ENCODE measurements at places on chromosomes 3 and 15.
A peak's percentile ranks its signal among the peaks of the same experiment; 100 is the strongest.

- DNase-seq: no peak
These were observed 16.3 kb upstream of the LCTL start for GRCh38 chr15:66581972-66582537.

DNA sequence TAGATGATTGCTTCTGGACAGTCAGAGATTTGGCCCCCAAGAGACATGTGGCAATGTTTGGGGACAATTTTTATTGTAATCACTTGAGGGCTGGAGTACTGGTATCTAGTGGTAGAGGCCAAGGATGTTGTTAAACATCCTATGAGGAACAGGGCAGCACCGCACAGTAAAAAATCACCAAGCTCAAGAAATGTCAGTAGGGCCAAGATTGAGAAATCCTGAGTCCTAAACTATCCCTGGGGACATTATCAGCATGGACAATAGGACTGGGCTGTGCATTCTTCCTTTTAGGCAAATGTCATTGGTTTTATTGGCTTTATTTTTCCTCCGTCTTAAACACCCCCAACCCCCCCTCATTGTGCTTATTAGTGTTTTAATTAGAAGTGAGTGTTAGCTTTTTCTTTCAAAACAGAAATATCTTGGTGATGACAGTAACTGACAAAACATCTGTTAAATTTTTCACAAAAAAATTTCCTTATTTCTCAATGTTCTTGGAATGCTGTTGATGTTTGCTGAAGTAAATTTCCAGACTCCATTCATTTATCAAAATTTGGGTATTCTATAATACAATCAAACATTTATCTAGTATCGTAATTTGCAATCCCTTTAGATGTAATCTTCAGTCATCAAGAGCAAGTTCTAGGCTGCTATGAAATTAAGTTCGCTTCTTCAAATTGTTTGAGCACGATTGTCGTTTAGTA lies 944.4 kb downstream of the VGLL3 start:
- no peak for DNase-seq

DNA sequence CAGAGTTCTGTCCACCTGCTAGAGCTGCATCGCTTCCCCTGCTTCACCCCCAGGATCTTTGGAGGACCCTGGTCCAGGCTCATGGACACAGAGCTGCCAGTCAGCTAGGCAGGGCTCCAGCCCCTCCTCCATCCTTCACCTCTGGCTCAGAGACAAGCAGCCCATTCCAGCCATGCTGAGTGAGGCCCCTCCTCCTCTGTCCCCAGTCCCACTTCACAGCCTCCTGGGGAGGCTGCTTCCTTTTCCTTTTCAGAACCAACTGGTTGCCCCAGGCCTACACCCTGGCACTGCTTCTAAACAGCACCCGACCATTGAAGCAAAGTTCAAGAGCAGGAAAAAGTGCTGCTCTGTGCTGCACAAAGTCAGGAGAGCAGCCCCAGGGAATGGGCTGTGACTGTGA lies 22.2 kb downstream of the IQSEC1 start:
- no peak for DNase-seq

GRCh38 chr3:131386429-131387165 lies 5.0 kb downstream of the NUDT16 start:
- no peak for DNase-seq

DNA sequence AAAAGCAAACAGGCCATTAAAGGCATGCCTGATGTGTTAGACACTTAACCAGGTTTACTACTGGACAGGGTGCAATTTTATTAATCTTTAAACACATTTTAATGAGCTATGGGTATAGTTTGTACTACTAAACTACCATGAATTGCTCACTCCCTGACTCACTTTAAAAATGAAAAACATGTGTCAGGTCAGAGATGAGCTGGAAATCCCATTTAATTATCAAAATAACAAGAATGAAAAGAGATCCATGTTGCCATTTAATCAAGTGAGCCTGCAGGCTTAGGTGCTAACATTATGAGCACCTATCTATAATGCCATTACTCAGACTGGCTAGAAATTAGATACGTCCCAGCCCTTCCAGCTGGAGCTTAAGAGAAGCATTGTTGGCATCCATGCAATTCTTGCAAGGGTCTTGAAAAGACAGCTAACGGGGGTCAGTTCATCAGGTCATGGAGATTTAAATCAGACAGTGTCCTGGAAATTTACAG lies 224.4 kb downstream of the THRB start:
- peak; percentile 23 for DNase-seq

- no peak for DNase-seq
These were observed 271.4 kb downstream of the CLSTN2 start for GRCh38 chr3:140206196-140207040.

DNA sequence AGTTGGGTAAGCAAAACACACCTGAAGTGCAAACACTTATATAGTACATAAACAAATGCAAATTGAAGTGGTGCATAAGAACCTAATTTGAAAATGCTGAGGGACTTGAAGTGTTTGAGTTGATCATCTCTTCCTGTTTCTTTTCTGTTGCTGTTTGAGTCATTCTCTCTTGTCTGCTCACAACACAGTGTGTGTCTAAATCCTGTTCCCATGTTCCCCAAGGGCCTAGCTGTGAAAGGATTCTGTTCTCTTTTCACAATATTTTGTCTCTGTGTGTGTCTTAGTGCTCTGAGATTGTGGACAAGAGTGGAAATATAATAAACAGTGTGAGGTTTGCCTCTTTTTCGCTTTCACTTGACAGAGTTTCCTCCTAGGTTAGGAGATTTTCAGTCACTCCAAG lies 6.1 kb downstream of the CD96 start:
- peak; percentile 3 for DNase-seq

- peak; percentile 4 for DNase-seq
These were observed 56.2 kb downstream of the ROBO2 start for GRCh38 chr3:77096145-77096544.

GRCh38 chr3:188294823-188295487 lies 141.0 kb downstream of the LPP start:
- DNase-seq: peak; percentile 93

DNA sequence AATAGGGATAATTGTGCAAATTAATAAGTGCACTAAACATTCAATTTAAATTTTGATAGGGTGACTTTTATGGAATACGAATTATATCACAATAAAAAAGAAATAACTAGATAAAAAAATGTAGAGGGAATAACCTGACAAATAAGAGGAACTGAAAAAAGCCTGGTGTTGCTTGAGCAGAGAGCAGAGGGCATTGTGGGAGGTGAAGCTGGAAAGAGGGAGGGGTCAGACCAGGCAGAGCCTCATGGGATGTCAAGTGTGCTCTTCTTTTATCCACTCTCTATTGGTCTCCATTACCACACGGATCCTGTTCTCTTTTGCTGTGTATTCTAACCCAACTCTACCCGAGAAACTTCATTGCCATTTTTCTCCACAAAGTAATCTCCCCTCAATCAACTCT lies 264.0 kb upstream of the CRBN start:
- DNase-seq: no peak

DNA sequence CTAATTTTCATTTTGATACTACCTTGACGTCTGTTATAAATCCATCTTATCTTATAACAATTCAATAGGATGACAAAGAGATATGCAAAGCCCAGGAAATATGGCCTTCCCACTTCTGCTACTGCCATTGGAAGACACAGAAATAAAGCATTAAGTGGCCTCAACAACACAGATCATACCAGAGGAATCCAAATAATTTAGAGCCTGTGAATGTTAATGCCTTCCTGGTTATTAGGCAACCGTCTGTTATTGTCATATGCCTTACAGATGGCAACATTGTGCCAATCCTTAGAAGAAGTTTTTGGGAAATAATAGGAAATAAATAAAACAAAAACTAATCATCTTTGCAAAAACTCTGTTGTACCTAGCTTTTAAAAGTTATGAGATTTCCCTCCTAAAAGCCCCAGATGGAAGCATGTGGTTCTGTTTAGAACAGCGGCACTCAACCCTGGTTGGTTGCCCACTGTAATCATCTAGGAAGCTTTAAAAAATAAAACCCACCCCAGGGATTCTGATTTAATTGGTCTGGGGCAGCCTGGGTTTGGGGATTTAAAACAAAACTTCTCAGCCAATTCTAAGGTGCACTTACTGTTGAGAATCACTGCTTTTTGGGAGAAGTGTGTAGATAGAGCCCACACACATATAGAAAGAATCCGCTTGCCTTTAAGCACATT lies 704.8 kb upstream of the CFAP20DC start:
- DNase-seq: peak; percentile 25

- no peak for DNase-seq
These were observed 427.0 kb upstream of the RARB start for GRCh38 chr3:25000971-25001591.

- no peak for DNase-seq
These were observed 515.1 kb downstream of the GABRG3 start for GRCh38 chr15:27486051-27486450.

GRCh38 chr3:155190691-155191090 lies 102.8 kb downstream of the STRIT1 start:
- DNase-seq: no peak

- no peak for DNase-seq
These were observed 503.9 kb upstream of the NR2F2 start for GRCh38 chr15:95826412-95827195.

DNA sequence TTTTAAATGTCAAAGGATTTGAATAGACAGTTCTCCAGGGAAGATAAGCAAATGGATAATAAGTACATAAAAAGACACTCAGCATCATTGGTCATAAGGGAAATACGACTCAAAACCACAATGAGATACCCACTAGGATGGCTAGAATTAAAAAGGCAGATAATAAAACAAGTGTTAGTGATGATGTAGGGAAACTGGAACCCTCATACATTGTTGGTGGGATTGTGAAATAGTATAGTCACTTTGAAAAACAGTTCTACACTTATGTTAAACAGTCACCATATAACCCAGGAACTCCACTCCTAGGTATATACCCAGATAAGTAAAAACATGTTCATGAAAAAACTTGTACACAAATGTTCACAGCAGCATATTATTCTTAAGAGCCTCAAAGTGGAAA lies 72.5 kb downstream of the GPR156 start:
- DNase-seq: no peak

- DNase-seq: peak; percentile 7
These were observed 8.5 kb upstream of the DAG1 start for GRCh38 chr3:49461443-49462171.

DNA sequence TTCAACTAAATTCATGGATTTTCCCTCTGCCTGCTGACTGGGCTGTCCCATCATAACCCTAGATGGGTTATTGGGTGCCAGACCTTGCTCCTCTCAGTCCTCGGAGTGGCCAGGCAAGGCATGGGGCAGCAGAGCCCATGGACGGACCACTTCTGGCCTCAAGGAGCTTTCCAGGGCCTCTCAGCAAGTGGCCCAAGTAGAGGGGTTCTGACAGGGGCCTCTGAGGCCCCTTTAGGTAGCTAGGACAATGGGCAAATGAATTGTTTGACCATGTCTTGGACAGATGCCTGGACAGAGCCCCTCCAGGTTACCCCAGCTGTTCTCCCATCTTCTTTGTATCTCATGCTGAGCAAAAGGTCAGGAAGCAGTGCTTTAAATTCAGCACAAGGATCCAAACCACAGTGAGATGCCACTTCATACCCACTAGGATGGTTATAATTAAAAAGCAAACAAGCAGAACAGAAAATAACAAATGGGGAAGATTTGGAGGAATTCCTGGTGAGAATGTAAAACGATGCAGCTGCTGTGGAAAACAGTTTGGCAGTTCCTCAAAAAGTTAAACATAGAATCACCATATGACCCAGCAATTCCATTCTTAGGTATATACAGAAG lies 61.6 kb downstream of the SPSB4 start:
- no peak for DNase-seq

DNA sequence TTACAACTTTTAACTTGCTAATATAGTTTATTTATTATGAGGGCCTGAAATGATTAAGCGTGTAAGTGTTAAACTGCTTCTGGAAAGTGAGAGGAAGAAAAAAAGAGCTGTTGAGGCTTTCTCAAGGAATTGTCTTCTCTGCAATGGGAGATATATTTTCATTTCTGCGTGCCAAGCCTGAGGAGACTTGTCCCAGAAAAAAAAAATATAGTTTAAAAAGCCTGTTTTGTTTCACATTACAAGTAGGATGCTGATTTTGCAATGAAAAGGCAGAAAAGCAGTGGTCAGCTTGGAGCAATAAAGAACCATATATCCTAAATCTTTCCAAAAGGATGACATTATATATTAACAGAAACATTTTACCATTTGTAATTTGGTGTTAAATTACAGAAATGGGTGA lies 115.5 kb downstream of the GMNC start:
- DNase-seq: no peak
